Left renal cortex interstitium (tissue), 4 donors: ENCODE measurements at places on chromosomes 2 and 18. TPM values are rescaled to one million over a fixed set of nuclear protein-coding genes. Genes with fewer than 3 reads are reported as not detected.

DNA sequence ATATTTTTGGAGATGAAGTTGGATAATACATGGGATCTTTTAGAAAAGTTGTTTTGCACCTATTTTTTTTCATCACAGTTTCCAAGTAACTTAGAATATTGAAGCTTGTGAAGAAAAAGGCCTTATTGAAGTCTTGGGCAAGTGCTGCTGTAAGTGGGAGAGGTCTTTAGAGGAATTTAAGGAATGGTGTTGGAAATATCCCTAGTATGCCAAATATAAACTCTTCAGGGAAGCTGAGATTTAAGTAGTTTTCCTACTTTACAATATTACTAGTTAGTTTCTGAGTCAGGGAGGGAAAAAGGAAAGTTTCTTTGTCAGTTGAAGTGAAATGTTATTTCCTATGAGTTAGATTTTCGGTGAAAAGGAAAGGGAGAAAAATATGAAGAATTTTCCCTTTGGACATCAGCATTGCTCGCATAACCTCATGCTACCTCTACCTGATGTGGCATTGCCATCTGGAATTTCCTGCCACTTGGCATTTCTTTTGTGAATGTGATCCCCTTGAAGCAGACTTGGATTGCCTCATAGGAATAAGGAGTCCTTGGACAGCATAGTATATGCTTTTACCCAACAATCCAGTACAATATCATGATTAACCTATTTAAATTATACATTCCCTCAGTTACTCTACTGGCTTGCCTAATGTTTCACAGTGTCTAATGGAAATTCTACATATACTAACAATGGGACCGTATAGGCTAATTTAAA lies 12.1 kb downstream of the PLEKHH2 start:
- DNase-seq = no peak

Gene VRK2
- 22.0 TPM for polyA plus RNA-seq

DNA sequence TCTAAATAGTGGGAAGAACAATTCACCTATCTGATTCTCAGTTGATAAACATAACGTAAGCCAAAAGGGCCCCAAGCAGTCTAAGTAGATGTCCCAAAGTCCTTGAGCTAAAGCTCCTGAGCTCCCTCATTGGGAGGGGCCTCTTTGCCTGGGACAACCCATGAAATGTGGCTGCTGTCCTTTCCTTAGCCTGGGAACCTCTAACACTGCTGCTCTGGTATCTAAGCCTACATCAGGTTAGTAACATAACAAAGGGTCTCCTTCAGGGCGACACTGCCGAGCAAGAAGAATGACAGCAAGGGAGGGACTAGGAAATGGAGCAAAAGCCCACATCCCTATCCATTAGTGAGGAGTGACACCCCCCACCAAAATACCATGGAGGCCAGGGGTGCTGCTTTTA lies 98.3 kb downstream of the MAPRE2 start:
- no peak for DNase-seq

Gene IL36A
- not detected for polyA plus RNA-seq

Gene SPATA3
- not detected for polyA plus RNA-seq

DNA sequence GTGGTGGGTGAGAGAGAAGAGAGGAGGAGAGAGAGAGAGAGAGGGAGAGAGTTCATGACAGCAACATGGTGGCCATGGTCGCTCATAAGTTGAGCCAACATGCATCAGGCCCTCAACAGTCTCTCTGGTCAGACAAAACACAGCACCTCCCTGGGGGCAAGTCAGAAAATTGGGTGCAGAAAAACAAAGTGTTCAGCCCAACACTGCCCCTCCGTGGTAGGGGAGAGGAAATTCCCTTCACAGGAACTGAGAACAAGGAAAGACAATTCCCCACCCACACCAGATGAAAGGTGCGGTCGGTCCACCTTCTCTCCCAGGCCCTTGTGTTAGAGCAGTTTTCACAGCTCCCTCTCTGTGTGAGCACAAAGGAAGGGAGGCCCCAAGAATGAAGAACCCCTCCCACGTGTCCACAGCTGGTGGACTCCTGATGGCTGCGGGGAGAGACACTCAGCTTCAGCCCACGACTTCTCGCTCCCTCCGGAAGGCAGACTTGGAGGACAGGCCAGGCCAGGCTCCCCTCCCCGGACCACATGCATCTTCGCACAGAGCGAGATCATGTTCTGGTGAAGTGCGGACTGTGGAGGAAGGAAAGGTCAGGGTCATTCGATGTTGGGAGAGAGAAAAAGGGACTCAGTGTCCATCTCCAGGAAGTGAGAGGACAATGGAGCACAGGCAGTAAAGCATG lies 181.7 kb downstream of the ANAPC1 start:
- no peak for DNase-seq

- no peak for DNase-seq
These were observed 849.1 kb upstream of the SALL3 start for GRCh38 chr18:78130232-78131195.

DNA sequence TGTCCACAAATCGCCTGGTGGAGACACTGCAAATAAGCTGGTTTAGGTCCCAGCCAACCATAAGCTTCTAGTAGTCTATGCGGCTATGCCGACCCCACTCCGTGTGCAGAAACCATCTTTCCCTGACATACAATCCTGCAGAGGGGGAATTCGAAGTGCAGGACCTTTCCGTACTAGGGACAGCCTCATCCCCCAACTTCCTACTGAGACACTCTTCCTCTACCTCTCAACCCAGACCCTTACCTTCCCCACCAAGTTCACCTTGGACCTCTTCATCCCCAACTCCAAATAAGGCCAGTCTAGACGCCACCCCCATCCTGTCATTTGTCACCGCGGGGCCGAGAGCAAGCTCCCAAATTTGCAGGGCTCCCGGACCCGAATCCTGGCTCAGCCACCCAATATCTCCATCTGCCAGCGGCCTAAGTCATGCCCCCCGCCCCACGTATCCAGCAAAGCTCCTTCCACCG lies 496 bp downstream of the SUCLG1 start:
- DNase-seq = peak; percentile 34

Gene GPATCH11
- polyA plus RNA-seq = 10.7 TPM

GRCh38 chr2:74548900-74549826 lies 4.6 kb downstream of the LOXL3 start:
- DNase-seq = no peak

DNA sequence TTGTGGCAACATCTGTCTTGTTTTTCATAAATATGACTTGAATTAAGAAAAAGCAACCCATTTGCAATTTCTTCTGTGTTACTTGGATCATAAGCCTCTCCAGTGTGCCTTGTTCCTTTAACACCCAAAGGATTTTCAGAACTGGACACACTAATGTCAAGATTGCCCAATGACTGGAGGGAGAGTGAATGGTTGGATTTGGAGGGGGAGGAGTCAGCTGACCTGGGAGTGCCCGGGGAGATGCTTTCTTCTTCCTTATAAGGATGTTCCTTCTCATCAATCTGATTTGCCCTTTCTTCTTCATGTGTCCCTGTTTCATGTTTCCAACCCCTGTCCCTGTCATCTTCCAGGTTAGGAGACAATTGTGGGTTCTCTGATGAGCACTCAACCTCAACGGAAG lies 48.8 kb downstream of the ALPK2 start:
- no peak for DNase-seq

GRCh38 chr2:228387776-228388175 lies 206.3 kb upstream of the SPHKAP start:
- no peak for DNase-seq

- no peak for DNase-seq
These were observed 49.6 kb upstream of the TMEM177 start for GRCh38 chr2:119629323-119629825.

DNA sequence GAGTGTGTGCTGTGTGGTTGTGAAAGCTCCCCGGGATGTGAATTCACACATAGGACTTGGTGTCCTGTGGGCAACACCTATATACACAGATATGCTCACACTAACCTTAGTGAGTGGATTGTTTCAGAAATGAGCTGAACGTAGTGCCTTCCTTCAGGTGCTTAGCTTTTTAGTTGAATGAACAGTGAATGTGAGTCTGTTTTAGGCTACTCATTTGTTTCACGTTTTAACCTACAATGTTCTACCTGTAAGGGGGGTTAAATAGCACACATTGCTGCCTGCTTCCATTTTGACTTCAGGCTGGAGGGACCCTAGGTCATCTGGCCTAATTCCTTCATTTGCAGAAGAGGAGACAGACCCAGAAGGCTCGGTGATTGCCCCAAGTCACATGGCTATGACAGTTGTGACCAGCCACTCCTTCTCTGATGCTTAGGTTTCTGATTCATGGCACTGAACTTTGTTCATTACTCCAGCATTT lies 1.0 kb downstream of the PLEK start:
- DNase-seq = no peak

Gene LRRC30
- 0.76 TPM for polyA plus RNA-seq
